NCI-H1105 treated with DMSO at 0.1 percent for 48 hours (cell line): ENCODE measurements at places on chromosomes 4 and X.

- DNase-seq, result no peak
Measured at GRCh38 chrX:141220342-141221008, 21.8 kb downstream of the SPANXC start.

GRCh38 chr4:101515566-101515965 lies 168.2 kb upstream of the PPP3CA start:
- DNase-seq, result no peak

DNA sequence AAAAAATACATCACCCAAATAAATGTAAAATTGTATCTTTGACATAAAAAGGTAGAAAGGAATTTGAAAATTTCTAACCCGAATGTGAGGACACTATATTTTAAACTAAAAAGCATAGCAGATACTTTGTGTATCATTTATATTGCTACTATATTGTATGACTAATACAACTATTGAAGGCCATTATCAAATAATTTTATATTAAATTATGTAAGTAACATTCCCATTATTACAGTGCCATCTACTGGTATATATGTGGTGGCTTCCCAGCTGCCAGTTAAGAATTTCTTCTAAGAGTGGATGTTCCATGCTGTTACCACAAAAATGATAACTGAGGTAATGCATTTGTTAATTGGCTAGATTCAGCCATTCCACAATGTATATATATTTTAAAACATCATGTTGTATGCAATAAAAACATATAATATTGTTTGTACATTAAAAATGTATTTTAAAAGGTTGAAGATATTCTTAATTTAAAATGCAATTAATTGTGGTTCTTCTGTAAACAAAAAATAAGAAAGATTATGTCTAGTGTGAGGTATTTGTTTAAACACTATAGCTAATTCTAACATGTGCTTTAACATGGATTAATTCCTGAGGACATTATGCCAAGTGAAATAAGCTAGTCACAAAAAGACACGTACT lies 65.3 kb downstream of the EGF start:
- DNase-seq, result peak; percentile 40

- DNase-seq, result no peak
Measured at GRCh38 chr4:124596816-124597215, 115.7 kb downstream of the ANKRD50 start.

- no peak for DNase-seq
Measured at GRCh38 chr4:177380730-177381287, 61.4 kb downstream of the AGA start.
